Stimulated activated CD4-positive, alpha-beta T cell treated with anti-CD3 and anti-CD28 coated beads, Interleukin-12 subunit alpha, Interleukin-12 subunit beta, amount 100 ng/mL, for 24 hours (primary cell): ENCODE measurements at places on chromosomes 7 and 10.

DNA sequence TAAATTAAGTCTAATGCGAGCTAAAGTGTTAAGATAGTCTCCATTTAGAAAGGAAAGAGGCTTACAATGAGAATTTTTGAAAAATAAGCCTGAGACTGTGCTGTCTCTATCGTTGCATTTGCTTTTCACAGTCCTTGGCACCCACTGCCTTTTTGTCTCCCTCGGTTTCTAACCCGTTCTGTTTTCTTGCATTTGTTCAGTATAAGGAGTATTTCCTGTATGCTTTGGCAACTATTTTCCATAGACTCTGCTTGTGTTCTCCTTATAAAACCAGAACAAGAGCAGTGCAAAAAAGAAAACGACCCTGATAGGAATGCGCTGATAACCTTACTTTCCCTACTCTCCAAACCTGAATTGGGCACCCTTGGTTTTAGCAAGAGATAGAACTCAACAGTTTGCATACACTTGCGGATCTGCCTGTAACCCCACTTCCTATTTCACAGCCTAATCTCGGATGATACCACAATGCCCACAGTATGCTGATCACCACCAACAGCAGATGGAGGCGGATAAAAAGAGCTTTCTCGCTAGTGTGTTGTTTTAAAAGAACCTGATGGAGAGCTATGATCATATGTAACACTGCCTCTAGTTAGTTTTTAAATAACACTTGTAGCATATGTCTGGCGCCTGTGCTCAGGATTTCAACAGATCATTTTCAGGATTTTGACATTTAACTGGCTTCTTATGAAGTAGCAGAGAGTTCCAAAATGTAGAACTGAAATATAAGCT lies 1.6 kb upstream of the ARHGAP12 start:
- no peak for DNase-seq

GRCh38 chr10:125123476-125124114 lies 36.8 kb downstream of the CTBP2 start:
- no peak for DNase-seq

DNA sequence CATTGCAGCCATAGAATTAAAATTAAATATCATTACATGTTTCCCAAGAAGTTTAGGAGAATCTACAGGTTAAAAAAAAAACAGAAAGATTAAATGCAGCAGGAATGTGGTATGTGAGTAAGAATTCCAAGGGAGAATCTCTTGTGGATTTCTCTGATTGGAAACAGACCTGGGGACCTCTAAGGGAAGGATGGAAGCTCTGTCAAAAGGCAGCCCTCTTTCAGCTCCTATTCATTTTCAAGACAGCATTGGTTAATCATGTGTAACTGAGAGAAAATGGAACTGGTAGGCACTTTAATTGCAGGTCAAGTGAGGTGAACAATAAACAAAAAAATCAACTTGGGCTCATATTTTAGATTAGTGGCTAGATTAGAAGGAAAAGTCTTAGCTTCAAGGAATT lies 81.4 kb upstream of the MTPN start:
- DNase-seq, result no peak

DNA sequence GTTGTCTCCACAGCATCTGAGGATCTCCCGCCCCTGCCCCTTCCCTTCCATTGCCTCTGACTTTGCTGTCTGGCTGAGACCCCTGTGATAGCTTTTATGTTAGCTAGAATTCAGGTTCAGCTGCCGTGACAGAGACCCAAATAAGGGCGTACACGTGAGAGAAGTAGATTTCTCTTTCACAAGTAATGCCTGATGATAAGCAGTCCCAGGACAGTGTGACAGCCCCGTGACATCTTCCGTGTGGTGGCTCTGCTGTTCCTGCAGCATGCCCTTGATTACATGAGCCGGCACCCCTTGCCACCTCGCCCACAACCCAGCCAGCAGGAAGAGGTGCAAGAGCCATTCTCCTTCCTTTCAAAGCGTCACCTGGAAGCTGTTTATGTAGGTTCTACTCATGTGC lies 130.9 kb upstream of the PODXL start:
- DNase-seq, result no peak

GRCh38 chr10:72564596-72564995 lies 61.3 kb downstream of the MICU1 start:
- DNase-seq, result peak; percentile 12

GRCh38 chr10:70440296-70441160 lies 953 bp downstream of the NODAL start:
- no peak for DNase-seq

GRCh38 chr10:7984896-7985295 lies 69.6 kb upstream of the GATA3 start:
- DNase-seq, result no peak

DNA sequence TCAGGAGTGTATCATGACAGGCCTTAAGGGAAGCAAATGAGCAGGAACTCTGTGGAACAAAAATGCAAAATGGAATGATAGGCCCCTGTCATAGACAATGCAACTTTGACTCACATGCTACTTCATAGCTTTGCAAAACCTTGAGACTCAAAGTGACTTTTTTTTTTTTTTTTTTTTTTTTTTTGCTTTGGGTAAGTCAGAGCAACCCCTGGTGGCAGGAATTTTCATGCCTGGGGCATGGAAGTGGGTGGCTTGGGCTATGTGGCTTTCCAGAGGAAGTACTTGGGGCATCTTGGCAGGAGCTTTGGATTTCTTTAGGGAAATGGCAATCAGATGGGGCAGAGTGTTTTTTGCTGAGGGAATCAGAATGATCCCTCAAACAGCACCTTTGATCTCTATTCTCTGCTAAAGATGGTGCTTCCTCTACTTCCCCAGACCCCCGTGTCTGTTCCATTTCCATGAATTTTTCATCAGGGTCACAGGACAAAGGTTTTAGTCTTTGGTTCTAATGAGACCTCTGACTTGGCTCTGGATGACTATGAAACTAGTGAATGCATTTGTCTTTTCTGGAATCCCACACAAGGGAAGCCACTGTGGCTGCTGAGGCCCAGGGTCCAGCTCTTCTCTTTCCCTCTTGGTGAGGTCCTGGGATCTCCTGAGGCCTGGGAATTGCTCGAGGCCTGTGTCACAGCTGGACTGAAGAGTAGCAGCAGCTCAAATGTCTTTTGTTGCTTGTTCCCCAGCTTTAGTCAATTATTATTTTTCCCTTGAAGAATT lies 62.8 kb downstream of the TACC2 start:
- no peak for DNase-seq

GRCh38 chr7:66826649-66827048 lies 86.1 kb downstream of the RABGEF1 start:
- DNase-seq, result no peak

- DNase-seq, result no peak
These were observed 55.8 kb upstream of the KIF5B start for GRCh38 chr10:32112055-32112454.
